Body of pancreas (tissue), 4 donors: ENCODE measurements at places on chromosomes 4 and X. TPM values are rescaled to one million over a fixed set of nuclear protein-coding genes. Genes with fewer than 3 reads are reported as not detected.
A peak's percentile ranks its signal among the peaks of the same experiment; 100 is the strongest.

GRCh38 chr4:41358647-41359421, 102.1 kb downstream of the UCHL1 start:
- DNase-seq = peak; percentile 20
- no peaks in the 10 kb centered on the region for H3K27me3 ChIP-seq
- H3K4me1 ChIP-seq = peaks cover 28% of the 10 kb centered on the region
- H3K36me3 ChIP-seq = no peaks in the 10 kb centered on the region
- peak overlapping the region; percentile 23 for H3K27ac ChIP-seq

- H3K27me3 ChIP-seq = no peaks in the 10 kb centered on the region
- no peak overlapping the region for H3K4me3 ChIP-seq
- no peaks in the 10 kb centered on the region for H3K36me3 ChIP-seq
- no peak overlapping the region for H3K27ac ChIP-seq
Observed at GRCh38 chrX:149074398-149074797, 430.7 kb downstream of the IDS start.

- no peak for DNase-seq
- H3K27me3 ChIP-seq = no peaks in the 10 kb centered on the region
- H3K4me1 ChIP-seq = no peaks in the 10 kb centered on the region
- no peak overlapping the region for H3K27ac ChIP-seq
- H3K4me3 ChIP-seq = no peak overlapping the region
Observed at GRCh38 chrX:13927175-13927574, 102.5 kb downstream of the GEMIN8 start.

Gene NDST3
- total RNA-seq = not detected

Gene VGLL1
- total RNA-seq = 1.0 TPM

Gene REPS2
- total RNA-seq = 19.7 TPM

GRCh38 chrX:45230410-45230809, 29.7 kb upstream of the DIPK2B start:
- no peaks in the 10 kb centered on the region for H3K36me3 ChIP-seq
- H3K27me3 ChIP-seq = no peaks in the 10 kb centered on the region
- H3K4me1 ChIP-seq = no peaks in the 10 kb centered on the region
- DNase-seq = no peak
- no peak overlapping the region for H3K4me3 ChIP-seq
- H3K27ac ChIP-seq = no peak overlapping the region

DNA sequence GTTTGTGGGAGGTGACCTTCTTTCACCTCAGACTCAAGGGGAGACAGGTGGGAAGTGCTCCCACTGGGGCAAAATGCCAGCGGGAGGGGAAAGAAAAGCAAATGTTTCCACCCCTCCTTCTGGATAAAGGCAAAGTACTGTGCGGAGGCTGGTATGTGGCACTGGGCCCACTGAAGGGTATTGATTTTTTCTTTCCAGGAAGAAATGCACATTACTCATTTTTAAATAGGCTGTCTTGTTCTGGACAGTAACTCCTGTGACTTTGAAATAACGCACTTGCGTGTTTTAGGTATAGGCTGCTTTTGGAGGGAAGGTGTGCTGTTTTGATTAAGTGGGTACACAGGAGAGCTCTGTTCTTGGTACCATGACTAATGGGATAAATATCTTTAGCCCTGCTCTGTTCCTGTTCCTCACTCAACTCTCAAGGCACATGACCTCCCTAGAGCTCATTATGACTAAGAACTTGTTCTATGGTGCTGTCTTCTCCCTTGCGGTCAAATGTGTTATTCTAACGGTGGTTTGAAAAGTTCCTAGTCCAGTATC, 40.7 kb upstream of the MBTPS2 start:
- H3K27ac ChIP-seq = no peak overlapping the region
- H3K4me1 ChIP-seq = peaks cover 11% of the 10 kb centered on the region
- H3K27me3 ChIP-seq = no peaks in the 10 kb centered on the region
- no peak overlapping the region for H3K4me3 ChIP-seq
- H3K36me3 ChIP-seq = no peaks in the 10 kb centered on the region

DNA sequence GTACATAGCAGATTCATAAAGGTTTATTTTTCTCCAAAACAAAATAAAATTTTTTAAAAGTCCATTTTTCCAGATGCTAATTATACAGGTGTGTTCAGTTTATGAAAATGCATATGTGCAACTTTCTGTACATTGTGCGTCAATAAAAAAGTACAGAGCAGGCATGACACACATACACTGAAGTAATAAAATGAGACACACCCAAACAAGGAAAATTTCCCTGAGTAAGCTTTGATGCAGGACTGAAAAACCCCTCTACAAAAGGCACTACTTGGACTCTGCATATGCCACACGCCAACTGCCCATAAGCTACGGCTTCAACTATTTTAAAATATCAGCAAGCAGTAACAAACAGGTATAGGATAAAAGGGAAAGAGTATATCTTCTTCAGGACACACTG, 13.8 kb downstream of the ARAP2 start:
- H3K4me3 ChIP-seq = no peak overlapping the region
- H3K27me3 ChIP-seq = no peaks in the 10 kb centered on the region
- H3K36me3 ChIP-seq = no peaks in the 10 kb centered on the region
- no peak for DNase-seq
- H3K27ac ChIP-seq = no peak overlapping the region

Gene TRIM61
- total RNA-seq = not detected

DNA sequence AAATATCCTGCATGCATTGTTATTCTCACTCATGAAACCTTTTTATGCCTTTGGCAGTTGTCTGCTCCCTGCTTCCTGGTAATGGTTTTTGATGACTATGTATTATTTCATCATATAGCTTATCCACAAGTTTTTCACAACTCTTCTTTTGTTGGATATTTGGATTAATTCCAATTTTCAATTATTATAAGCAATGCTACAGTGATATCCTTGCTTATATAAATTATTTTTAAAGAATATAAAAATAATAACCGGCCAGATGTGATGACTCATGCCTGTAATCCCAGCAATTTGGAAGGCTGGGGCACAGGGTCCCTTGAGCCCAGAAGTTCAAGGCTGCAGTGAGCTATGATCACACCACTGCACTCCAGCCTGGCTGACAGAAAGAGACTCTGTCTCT, 47.0 kb downstream of the ASIC5 start:
- H3K27ac ChIP-seq = no peak overlapping the region
- no peak overlapping the region for H3K4me3 ChIP-seq

Gene MAGEC1
- not detected for total RNA-seq

- no peak overlapping the region for H3K27ac ChIP-seq
- H3K27me3 ChIP-seq = no peaks in the 10 kb centered on the region
- DNase-seq = no peak
- H3K36me3 ChIP-seq = no peaks in the 10 kb centered on the region
- H3K4me3 ChIP-seq = no peak overlapping the region
- peaks cover 81% of the 10 kb centered on the region for H3K4me1 ChIP-seq
Observed at GRCh38 chr4:128827296-128827695, 17.8 kb downstream of the JADE1 start.

DNA sequence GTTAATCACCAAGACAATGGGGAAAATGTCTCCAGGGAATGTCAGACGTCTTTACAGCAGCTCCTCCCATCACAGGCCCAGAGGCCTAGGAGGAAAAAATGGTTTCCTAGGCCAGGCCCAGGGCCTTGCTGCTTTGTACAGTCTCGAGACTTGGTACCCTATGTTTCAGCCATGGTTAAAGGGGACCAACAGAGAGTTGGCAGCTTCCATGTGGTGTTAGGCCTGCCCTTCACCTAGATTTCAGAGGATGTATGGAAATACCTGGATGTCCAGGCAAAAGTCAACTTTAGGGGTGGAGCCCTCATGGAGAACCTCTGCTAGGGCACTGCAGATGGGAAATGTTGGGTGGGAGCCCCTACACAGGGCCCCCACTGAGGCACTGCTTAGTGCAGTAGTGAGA, 38.5 kb downstream of the ABCG2 start:
- no peaks in the 10 kb centered on the region for H3K4me1 ChIP-seq
- DNase-seq = no peak

GRCh38 chr4:6019316-6020263, 1.4 kb upstream of the C4orf50 start:
- H3K36me3 ChIP-seq = no peaks in the 10 kb centered on the region
- peak; percentile 52 for DNase-seq
- H3K27ac ChIP-seq = no peak overlapping the region
- no peaks in the 10 kb centered on the region for H3K27me3 ChIP-seq
- H3K4me1 ChIP-seq = no peaks in the 10 kb centered on the region

DNA sequence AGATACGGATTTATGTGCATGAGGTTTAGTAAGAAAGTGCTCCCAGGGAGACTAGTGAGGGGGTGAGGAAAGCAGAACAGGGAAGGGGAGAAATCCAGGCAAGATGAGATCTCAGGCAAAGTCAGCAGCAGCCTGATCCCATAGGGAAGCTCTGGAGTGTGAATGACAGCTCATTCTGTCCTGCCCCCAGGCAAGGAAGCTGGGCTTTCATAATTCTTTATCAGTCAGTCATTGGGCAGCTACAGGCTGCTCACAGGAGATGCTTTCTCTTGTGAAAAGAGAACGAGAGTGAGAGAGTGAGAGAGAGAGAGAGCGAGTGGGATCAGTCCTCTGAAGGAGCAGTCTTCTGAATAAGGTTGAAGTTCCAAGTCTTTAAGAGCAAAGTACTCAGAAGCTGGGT, 48.1 kb downstream of the SRPX start:
- no peak overlapping the region for H3K4me3 ChIP-seq
- DNase-seq = no peak
- H3K4me1 ChIP-seq = no peaks in the 10 kb centered on the region
- no peaks in the 10 kb centered on the region for H3K27me3 ChIP-seq
- no peaks in the 10 kb centered on the region for H3K36me3 ChIP-seq

Gene HPRT1
- 18.7 TPM for total RNA-seq

Gene ARSJ
- 3.4 TPM for total RNA-seq

DNA sequence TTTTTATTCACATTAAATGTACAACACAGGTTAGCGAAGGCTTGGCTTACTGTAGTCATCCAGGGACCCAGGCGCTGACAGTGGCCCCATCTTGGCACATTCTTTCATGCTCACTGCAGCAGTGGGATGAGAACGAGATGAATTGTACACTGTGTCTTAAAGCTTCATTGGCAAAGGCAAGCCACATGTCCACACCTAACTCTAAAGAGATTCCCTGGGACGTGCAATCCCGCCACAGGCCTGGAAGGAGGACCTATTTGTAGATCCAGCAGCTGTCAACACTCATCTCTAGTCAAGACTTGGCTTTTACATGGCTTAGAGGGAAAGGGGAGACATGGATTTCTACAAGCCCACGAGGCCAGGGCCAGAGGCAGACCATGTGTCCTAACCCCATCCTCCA, 16.1 kb upstream of the CXCR3 start:
- H3K27ac ChIP-seq = no peak overlapping the region
- no peak overlapping the region for H3K4me3 ChIP-seq
- H3K27me3 ChIP-seq = no peaks in the 10 kb centered on the region

DNA sequence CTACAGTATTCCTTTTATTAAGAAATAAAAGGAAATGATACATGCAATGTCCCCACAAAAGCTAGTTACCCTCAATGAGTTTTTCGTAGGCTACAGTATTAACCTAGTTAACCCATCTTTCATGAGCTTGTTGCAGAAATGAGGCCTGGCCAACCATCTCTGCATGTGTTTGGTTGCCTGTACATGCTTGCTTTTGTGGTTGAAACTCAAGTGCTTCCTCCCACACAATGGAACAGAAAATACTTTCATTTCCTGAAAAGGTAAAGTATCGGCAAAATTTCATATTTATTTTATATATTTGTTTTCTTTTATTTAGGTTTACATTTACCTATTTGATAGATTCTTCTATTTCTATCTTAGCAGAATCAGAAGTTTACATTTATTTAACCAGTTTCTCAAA, 214.6 kb upstream of the FAM241A start:
- no peak for DNase-seq
- H3K4me3 ChIP-seq = no peak overlapping the region
- H3K4me1 ChIP-seq = no peaks in the 10 kb centered on the region
- no peaks in the 10 kb centered on the region for H3K27me3 ChIP-seq
- no peak overlapping the region for H3K27ac ChIP-seq

DNA sequence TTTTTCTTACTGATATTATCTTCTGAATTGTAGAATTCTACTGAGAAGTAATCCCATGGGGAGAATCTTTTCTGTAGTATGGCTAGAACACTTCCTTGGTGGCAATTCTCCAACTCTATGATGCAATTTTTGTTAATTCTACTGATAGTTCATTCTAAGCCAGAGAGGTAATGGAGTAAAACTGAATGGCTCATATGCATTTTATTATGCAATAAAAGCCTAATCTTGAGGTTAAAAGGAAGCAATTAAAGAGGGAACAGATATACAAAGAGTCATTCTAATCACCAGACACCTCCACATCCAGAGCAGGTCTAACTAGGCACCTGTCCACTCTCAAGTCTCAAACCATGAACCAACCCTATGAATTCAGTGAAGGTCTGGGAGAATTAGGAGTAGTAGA, 9.7 kb downstream of the RAP2C start:
- H3K36me3 ChIP-seq = no peaks in the 10 kb centered on the region
- DNase-seq = no peak
- no peak overlapping the region for H3K4me3 ChIP-seq

- no peak for DNase-seq
- H3K4me3 ChIP-seq = no peak overlapping the region
- H3K4me1 ChIP-seq = no peaks in the 10 kb centered on the region
- H3K36me3 ChIP-seq = no peaks in the 10 kb centered on the region
- H3K27ac ChIP-seq = no peak overlapping the region
Observed at GRCh38 chr4:18675586-18676525, 654.3 kb upstream of the LCORL start.

DNA sequence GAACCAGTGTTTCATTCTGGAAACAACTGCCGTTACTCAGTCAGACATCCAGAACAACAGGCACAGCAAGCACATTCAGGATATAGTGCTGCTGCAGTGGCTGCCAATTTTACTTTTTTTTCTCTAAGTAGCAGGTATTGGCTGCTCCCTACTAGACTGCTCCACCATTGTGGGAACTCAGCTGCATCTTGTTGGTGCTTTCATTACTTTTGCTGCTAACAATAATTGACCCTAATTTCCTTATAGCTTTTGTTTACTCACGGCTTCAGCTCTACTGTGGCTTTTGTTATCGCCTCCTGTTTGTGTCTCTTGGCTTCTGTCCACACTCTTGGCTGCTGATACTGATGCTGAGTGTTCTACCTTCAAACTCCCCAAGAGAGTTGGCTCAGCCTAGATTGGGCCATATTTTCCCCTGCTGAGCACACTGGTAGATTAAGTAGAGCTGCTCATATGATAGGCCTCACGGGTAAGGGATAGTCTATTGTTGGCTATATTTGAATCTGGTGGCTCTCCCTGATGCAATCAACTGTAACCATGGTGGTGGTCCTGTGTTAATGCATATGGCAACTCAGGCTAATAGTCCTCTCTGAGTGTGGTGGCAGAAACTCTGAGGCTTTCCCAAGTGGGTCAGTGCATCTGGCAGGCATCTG, 44.5 kb upstream of the IL2 start:
- H3K4me1 ChIP-seq = no peaks in the 10 kb centered on the region
- no peaks in the 10 kb centered on the region for H3K36me3 ChIP-seq
- H3K27me3 ChIP-seq = no peaks in the 10 kb centered on the region
- DNase-seq = peak; percentile 13
- H3K4me3 ChIP-seq = no peak overlapping the region
